ENCODE measurements at places on chromosomes 2 and 18.
A peak's percentile ranks its signal among the peaks of the same experiment; 100 is the strongest.

DNA sequence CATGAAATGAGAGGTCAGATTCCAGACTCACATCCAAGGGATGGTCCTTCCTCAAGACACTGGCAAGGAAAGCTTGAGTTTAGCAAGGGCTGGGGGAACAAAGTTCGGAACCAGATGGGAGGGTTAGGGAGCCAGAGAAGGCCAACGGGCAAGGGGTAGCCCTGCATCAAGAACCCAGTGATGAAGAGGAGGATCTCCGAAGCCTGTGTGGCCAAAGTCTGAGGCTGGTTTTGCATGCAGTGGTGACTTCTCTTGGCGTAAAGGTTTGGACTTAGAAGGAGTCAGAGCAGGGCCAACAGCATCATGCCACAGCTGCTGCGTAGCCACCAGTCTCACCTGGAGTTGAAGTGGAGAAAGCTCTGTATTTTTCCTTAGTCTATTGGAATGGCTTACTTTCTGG lies 123.5 kb upstream of the ALPP start:
- DNase-seq = no peak

- no peak for DNase-seq
Measured at GRCh38 chr2:200022511-200022910, 67.1 kb downstream of the MAIP1 start.

DNA sequence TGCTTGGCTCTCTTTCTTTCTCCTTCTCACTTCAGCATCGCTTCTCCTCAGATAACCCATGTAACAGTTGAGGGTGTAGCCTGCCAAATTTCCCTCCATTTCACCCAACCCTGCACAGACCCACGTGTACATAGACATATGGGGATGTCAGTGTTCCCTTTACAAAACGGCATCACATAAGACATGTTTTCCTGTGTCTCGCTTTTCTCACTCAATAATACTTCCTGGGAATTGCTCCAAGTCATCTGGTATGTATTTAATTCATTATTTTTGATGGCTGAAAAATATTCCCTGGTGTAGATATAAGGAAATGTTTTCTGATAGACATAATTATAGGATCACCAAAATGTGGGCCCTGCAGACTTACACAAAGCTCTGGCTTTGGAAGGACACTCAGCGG lies 176.8 kb downstream of the LOXHD1 start:
- no peak for DNase-seq

- DNase-seq = no peak
Measured at GRCh38 chr2:155733091-155733853, 599.2 kb downstream of the NR4A2 start.

DNA sequence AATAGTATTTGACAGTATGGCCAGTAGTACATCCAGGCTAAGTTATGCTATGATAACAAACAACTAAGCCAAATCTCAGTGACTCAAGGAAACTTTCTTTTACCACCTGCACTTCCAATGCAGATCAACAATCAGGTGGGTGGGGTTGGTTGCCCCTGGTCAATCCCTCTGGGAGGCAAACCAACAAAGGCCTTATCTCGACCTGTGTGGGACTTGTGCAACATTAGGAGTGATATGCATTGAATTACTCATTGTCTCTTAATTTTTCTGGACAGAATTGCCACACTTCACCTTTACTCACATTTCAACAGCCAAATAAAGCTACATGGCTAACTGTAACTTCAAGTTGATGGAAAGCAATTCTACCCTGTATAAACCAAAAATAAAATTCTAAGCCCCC lies 1049.3 kb upstream of the CDH2 start:
- DNase-seq = no peak

DNA sequence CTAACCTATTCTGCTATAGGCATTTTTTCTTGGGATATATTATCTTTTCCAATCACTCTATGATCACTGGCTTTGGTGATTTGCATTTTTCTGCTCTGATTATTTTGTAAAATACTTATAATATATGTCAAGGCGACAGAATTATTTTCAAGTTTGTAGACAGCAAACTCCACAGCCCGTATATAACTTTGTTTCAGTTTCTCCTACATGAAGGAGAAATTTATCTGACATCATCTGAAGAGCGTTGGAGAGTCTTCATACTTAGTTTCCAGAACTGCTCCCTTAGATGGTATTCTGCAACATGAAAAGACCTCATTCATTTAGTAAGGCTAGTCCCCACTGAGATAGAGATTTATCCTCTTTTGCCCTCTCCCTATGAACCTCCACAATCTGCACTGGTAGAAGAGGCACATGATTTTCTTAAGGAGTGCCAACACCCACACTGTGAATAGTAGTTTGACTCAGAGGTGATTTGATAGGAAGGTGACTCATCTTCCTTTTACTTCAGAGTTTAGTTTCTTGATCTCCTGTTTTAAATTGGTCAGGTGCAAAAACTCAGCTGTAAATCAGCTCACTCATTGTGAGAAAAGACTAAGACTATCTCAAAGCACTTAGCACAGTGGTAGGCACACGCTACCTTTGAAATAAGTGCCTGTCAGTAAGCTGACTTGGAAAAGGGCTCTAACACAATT lies 1848.6 kb upstream of the CELF4 start:
- no peak for DNase-seq

GRCh38 chr2:236446521-236446920 lies 123.1 kb upstream of the ACKR3 start:
- DNase-seq = no peak

DNA sequence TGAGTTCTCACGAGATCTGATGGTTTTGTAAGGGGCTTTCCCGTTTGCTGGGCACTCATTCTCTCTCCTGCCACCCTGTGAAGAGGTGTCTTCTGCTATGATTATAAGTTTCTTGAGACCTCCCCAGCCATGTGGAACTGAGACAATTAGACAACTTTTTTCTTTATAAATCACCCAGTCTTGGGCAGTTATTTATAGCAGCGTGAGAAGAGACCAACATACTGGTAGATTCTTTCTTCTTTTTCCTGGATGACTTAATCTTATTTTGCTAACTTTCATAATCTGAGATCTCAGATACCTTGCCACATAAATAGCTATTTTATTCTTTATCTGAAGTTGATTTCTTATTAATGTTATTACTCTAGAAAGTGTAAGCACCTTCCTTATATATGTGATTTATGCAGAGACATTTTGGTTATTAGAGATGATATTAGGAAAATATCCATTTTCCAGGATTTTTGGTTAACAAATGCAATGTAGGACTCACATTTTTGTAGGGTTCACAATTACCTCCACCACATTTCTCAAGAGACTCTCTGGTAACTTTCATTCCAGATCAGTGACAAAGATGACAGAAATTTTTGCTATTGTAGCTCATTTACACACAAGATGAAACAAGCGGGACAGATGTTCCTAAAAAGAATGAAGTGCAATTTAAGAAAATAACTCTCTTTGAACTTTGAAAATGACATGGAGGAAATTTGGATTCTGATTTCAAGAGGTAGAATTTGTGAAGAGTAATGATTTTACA lies 97.9 kb upstream of the RND3 start:
- DNase-seq = no peak

- DNase-seq = no peak
Measured at GRCh38 chr2:217735034-217735433, 267.8 kb downstream of the TNS1 start.

DNA sequence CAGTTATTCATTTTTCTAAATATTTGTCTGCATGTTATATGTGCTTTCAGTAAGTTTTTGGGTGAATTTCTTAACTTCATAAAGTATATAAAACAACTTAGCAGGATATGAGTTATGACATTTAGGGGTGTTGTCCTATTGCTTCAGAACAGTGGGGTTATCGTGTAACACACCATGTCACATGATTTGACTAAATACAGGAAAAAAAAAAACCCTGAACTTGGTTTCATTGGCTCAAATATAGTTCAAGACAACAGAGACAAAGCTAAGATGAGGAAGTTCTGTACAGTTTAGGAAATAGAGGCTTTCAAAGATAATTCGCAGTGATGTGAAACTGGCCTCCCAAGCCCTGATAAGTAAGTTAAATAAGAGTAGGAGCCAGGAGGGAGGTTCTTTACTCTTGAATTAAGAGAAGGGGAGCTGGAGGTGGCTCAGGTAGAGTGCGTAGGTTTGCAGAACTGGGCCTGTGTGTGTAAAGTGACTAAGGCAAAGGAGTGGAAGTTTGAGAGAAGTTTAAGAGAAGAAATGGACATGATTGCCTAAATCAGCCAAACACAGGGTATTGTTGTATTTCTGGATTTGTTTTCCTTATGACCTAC lies 53.9 kb downstream of the LIMS1 start:
- DNase-seq = no peak

DNA sequence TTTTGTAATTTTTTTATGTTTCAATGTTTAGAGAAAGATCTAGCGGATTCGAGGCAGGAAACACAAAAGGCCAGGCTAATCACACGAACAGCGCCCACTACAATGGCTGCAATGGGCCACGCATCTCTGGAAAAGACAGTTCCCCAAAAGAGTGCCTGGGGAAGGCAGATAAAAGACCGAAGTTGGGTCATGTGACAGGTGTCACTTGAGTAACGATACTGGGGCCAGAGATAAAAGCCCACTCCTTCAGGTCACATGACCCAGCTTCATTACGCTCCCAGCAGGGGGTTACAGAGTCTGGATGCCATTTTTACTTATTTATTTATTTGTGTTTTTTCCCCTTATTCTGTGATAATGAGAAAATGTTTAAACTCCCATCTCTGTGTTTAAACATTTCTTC lies 95.4 kb downstream of the CDK15 start:
- no peak for DNase-seq

DNA sequence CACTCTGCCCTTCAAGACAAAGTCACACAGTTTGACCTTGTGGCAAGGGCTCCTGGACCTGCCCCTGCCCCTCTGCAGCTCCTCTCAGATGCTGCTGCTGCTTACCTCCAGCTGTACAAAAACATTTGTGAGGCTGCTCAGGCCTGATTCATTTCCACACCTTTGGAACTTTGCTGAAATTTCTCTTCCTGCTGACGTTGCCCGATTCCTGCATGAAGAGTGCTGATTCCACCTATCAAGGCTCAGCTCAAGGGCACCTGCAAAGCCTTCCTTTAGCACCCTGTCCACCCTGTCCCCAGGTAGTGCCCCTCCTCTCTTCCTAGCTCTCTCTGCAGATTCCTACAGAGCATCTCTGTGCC lies 738.3 kb upstream of the HS6ST1 start:
- no peak for DNase-seq

DNA sequence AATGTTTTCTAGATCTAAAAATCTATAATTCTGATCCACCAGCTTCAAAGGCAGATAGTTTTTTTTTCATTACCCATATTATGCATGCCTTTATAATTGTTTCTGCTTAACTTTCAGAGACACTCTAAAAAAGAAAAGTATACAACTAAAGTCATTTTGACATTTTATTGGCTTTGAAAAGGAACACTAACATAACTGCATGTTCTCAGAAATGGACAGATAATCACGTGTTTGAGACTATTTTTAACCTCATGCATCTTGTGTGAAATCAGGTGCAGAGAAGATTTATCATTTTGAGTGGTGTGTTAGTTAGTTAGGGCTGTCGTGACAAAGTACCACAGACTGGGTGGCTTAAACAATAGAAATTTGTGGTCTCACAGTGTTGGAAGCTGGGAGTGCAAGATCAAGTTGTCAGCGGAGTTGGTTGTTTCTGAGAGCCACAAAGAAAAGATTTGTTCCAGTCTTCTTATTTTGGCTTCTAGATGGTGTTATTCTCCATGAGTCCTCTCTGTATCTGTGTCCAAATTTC lies 841.4 kb upstream of the LRATD1 start:
- DNase-seq = no peak

- DNase-seq = no peak
Measured at GRCh38 chr2:177771191-177771590, 301.4 kb downstream of the PDE11A start.

- no peak for DNase-seq
Measured at GRCh38 chr18:44740000-44740399, 59.3 kb downstream of the SETBP1 start.

- DNase-seq = no peak
Measured at GRCh38 chr2:111627256-111627655, 256.7 kb downstream of the ANAPC1 start.

GRCh38 chr2:240644171-240644651 lies 18.9 kb downstream of the GPR35 start:
- peak; percentile 44 for DNase-seq

DNA sequence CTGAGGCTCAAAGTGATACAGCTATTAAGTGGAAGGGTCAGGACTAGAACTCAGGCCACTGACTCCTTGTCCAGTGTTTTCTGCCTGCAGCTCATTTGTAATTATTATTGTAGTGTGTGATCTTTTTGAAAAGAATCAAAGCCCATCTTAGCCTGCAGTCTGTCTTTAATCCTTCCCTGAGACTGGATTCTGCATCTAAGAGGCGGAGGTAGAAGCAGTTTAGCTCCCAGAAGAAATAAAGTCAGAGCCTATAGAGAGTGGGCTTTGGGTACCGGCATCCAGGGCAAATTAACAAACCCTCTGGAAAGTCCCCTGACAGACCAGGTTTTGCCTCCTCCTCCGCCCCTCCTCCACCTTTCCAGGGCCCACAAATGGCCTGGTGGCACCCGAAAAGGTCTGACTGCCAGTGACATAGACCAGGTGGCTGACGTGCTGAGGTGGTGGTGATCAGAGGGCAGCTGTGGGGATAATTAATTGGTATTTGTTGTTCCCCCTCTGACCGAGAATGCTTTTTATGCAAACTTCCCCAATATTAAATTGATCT lies 2.2 kb upstream of the RAX start:
- no peak for DNase-seq

- no peak for DNase-seq
Measured at GRCh38 chr2:85907671-85908157, 18.9 kb upstream of the ST3GAL5 start.

DNA sequence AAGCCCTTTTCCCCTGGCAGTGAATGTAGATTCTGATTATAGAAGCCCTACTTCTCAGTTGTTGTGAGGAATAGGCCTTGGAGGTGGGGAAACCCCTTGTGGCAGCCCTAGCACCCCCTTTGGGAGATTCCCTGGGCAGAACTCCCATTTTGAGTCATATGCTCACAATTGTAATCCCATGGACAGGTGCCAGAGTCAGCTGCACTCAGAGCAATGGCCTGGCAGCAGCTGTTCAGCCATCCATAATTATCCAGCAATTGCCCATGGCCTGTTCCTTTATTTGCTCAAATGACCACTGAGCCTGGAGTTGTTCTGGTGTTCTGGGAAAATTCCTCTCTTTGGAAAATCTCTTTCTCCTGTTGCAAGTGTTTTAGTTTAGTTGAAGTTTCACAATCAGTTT lies 71.7 kb downstream of the PTRHD1 start:
- DNase-seq = no peak

GRCh38 chr2:239952665-239953417 lies 72.3 kb downstream of the NDUFA10 start:
- DNase-seq = no peak

DNA sequence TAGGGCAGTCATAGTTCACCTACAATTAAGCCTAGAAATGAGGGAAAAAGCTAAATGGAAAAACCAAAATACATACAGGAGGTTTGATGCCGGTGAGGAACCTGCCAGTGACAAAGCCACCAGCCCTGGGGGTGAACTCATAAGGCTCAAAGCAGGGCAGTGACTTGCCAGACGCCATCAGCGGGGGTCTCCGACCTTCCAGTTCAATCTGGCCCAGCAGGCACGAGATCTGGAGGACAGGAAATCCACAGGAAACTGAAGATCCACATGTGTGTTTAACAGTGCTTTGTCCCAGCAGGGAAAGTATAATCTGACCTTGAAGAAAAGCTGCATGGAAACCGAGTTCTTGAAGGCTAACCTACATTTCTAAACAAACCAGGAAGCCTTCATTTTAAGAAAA lies 60.1 kb downstream of the POLR1A start:
- no peak for DNase-seq
